ENCODE measurements at places on chromosomes 6 and 20. TPM values are rescaled to one million over a fixed set of nuclear protein-coding genes. Genes with fewer than 3 reads are reported as not detected.

Gene SLA2
- not detected for total RNA-seq

DNA sequence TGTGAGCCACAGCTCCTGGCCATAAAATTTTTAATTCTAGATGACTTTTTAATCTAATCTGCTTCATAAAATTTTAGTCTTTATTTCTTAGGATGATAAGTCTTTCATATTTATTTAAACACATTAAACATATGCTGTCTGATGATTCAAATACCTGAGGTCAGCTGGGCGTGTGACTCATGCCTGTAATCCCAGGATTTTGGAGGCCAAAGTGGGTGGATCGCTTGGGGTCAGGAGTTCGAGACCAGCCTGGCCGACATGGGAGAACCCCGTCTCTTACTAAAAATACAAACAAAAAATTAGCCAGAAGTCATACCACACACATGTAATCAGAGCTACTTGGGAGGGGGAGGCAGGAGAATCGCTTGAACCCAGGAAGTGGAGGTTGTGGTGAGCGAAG is 53.1 kb downstream of the RBM24 start:
- DNase-seq, result no peak

GRCh38 chr6:25583906-25584305 is 68.1 kb upstream of the SCGN start:
- DNase-seq, result no peak

GRCh38 chr20:16556301-16556700 is 16.9 kb downstream of the KIF16B start:
- no peak for DNase-seq

Gene MYL9
- total RNA-seq, result 1.8 TPM

- no peak for DNase-seq
Measured at GRCh38 chr6:30882759-30883684, 1.3 kb upstream of the DDR1 start.

Gene CPNE5
- 5.0 TPM for total RNA-seq

Gene CCN6
- not detected for total RNA-seq

- DNase-seq, result no peak
Measured at GRCh38 chr20:15742087-15742486, 831.2 kb downstream of the KIF16B start.

DNA sequence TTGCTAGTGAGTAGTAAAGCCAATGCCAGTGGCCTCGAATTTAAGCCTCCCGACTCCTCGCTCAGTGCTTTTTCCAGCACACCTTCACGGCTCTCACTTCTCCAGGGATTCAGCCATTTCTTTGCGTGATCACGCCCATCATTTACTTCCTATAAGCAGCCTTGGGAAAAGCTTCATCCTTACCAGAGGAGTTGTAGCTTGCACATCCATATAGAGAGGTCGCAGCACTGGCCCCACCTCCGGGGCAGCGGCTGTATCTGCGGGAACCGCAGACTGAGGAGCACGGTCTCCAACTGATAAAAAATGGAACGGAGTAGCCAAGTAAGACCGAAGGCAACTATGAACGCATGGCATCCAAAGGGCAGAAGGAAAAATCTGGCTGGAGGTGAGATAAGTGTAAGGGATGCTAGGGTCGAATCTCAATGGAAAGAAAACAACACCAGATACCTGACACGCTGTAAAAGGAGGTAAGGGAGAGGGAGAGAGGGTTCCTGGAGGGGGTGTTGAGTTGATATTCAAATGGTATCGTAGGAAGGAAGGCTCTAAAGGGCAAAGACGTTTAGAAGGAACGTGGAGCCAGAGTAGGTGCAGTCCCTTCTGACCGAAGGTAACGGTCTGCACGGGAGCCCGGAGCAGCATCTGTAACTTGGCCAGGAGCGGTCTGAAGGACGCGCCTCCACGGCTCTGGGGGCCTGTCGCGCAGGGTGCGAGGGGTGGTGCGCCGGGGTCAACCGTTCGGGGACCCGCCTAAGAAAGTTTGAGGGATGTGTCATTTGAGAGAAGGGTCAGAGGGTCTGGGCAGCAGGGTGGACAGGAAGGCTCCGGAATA is 640 bp downstream of the NFS1 start:
- no peak for DNase-seq

Gene KIF25
- total RNA-seq, result under 0.01 TPM

DNA sequence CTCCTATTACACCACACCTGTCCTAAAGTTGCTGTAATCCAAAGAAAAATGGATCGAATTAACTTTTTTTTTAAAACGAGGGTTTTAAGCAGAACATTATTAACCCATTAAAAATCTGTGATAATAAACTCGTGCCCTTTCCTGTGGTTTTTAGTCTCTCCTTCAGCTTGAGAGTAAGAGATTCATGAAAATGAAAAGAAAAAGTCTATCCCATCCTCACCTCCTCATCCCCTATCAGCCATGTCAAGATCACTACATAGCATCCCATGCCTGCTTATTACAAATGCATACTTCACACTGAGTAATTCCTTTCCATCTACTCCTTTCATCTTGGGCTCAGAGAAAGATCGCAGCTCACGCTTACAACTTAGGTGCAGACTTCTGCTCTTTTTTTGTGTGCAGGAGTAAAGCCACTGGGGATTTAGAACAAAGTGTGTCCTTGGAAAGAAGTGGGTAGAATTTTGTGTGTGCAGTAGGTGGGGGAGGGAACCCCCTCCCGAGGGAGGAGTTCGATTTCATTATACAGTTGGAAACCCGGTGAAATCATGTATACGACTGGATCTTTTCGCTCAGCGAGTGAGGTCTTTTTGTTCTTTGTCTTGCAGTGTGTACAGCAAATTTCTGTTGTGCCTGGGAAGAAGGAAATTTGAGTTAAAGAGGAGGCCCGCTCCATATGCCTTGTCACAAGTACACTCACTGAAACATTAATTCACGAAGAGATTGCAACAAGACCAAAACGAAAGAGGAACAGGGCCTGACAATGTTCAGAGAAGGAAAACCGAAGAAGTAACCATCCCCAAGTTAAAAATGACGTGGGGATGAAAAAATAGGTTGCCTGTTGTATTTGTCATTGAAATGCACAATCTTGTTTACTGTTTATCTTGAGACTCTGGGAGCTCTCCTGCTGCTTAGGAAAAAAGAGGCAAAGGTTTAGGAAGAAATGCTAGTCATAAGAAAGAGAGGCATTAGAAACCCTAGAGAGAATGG is 146.5 kb upstream of the ZNF217 start:
- no peak for DNase-seq

DNA sequence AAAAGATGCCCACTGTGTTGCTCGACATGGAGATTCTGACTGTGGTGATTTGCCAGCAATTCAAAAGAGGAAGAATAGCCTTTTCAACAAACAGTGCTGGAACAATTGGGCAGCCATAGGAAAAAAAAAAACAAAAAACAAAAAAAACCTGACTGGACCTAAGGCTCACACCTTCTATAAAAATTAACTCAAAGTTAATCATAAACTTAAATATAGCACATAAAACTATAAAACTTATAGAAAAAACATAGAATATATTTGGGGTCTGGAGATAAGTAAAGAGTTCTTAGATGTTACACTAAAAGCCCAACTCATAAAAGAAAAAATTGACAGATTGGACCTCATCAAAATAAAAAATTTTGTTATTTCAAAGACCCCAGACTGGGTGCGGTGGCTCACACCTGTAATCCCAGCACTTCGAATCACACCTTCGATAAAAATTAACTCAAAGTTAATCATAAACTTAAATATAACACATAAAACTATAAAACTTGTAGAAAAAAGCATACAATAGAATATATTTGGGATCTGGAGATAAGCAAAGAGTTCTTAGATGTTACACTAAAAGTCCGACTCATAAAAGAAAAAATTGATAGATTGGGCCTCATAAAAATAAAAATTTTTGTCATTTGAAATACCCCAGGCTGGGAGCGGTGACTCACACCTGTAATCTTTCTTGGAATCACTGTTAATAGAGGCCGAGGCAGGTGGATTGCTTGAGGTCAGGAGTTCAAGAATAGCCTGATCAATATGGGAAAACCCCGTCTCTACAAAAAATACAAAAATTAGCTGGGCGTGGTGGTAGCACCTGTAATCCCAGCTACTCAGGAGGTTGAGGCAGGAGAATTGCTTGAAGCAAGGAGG is 115.6 kb upstream of the FAM83B start:
- DNase-seq, result no peak

GRCh38 chr6:159989492-159990480 is 20.9 kb downstream of the IGF2R start:
- no peak for DNase-seq

GRCh38 chr6:24614648-24615047 is 31.3 kb downstream of the KIAA0319 start:
- no peak for DNase-seq

- no peak for DNase-seq
Measured at GRCh38 chr6:90895299-90896074, 308.6 kb upstream of the MAP3K7 start.

GRCh38 chr6:3913077-3913957 is 64.1 kb downstream of the FAM50B start:
- DNase-seq, result peak; percentile 99

Gene FRMD1
- not detected for total RNA-seq

DNA sequence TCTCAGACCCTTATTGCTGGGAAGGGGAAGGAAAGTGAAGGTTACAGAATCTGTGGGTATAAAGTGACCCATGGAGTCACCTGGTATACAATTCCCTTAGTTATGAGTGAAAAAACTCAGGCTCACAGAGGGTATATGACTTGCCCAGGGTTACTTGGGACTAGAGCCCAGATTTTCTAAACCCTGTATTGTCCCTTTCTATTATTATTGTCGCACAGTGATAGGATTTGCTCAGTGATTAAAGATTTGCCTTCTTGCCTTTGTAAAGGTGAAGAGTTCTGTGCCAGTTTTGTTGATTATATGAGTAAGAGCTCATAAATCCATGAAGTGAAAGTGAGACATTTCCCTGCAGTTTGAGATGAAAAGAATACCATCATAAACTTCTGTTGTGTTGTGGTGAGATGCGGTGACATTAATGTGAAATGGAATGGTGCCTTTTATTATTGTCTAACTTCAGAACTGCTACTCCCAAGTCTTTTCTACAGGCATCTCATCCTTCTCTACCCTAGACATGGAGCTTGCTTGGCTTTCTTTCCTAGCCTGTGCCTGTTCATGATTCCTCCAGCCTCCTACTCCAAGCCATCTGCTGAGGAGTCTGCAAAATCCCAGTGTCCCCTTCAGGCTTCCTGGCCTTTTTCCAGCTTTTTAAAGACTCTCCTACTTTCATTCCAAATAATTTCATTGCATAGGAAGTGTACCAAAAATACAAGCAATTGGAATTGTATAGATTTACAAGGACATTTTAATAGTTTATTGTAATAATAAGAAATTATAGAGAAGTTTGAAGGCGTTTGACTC is 33.5 kb upstream of the ADIG start:
- DNase-seq, result no peak

Gene MRPL18
- total RNA-seq, result 63.0 TPM

Gene PACRG
- under 0.01 TPM for total RNA-seq

DNA sequence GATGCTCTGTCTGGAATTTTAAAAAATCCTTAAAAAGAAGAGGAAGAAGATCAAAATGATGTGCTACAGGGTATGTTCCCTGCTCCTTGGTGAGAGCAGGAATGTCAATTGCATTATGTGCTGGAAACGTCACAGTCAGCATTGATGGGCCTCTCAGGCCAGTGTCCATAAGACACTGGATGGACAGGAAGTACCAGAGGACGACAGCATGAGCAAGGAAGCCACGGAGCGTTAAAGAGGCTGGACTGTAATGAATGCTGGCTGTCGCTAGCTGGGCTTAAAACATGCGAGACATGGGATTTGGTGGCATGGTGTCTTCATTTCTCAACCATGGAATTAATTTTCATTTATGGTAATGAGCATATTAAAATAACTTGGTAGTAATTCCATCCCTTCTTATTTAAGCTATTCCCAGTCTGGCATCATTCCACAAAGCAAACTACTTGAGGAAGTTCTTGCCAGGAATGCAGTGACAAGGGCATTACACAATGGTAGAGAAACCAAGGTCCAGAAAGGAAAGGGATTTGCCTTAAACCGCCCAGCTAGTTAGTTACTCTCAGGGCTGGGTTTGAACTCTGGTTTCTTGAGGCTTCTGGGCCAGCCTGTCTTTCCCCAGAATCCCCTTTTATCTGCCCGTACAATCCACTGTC is 166.6 kb upstream of the SOX4 start:
- DNase-seq, result no peak

All from dermis microvascular lymphatic vessel endothelial cell (primary cell).